ENCODE measurements at places on chromosomes 5 and 9.

DNA sequence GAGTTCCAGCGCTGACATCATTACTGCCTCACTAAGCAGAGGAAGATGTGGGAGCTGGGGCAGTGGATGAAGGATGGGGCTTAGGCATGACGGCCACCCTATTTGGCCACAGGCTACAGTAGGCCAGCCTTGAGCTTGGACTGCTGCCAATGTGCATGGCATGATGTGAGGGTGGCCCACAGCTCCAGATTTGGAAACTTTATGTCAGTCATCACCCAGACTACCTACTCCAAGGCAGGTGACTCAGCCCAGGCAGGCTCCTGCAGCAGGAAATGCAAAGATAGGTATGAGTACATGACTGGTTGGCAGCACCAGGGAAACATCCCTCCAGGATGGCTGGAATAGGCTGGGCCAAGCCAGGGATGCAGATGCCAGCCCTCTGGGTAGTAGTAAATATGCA, 303.6 kb downstream of the SPOCK1 start:
- DNase-seq = no peak

GRCh38 chr5:2135354-2135753, 252.6 kb upstream of the IRX4 start:
- no peak for DNase-seq

DNA sequence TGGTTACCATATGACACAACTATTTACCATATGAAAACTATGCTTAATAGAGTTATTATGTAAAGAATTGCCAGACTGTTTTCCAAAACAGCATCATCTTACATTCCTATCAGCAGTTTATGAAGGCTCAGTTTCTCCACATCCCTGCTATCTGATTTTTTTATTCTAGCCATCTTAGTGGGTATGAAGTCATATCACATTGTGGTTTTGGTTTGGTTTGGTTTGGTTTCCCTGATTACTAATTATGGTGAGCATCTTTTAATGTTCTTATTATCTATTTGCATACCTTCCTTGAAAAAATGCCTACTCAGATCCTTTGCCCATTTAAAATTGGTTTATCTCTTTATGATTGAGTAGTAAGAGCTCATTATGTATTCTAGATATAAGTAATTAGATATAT, 199.4 kb upstream of the NFIL3 start:
- no peak for DNase-seq

- DNase-seq = peak; percentile 77
Observed at GRCh38 chr9:13278368-13279246, 885 bp downstream of the MPDZ start.

GRCh38 chr5:56685503-56686217, 129.7 kb upstream of the MAP3K1 start:
- DNase-seq = no peak

GRCh38 chr9:21689854-21690253, 112.6 kb upstream of the MTAP start:
- no peak for DNase-seq

- DNase-seq = no peak
Observed at GRCh38 chr9:109121232-109121796, 1.6 kb upstream of the TMEM245 start.

DNA sequence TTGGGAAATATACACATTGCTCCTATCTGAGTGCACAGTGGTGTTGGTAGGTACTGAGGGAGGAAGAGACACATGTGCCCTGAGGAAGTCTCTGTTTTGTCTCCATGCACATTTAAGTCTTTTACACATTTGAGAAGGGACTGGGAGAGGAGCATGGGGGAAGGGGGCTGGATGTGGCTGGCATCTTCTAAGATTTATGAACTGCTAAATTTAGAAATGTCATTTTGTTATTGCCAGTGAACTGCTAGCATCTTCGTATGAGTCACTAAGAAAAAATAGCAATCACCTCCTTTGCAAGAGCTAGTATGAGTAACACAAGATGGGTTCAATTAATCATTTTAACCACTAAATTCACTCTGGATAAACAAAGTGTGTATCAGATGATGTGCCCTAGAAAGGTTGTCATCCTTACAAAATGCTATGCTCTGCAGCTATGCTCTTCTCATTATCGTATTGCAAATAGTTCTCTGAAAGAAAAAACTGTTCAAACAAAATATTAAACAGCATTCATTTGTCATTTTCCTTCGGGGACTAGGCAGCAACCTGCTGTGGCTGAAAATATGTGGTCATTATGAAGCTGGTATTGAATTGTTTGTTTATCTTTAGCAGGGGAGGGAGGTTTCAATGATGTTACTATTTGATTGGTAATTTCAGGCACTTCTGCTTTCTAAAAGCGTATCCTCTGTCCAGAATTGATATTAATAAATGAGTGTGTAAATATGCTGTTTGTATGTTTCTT, 236.5 kb downstream of the DMRTA1 start:
- DNase-seq = no peak

GRCh38 chr5:77719666-77720363, 56.3 kb downstream of the TBCA start:
- no peak for DNase-seq

DNA sequence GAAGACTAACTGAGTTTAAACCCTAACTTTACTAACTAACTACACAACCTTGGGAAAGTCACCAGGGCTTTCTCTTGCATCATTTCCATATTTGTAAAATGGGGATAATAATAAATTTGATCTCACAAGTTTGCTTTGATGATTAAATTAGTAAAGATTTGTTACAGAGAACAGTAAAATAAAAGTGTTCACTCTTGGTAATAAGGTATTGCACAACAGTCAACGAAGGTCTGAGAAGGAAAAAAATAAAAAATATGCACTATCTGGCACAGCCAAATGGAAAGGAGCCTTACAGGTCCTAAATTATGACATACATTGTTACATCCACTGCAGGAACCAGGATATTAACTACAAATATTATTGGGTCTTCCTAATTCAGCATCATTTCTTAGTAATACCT, 160.0 kb upstream of the TMEM161B start:
- DNase-seq = no peak

- DNase-seq = no peak
Observed at GRCh38 chr5:10730043-10730351, 31.0 kb downstream of the DAP start.

DNA sequence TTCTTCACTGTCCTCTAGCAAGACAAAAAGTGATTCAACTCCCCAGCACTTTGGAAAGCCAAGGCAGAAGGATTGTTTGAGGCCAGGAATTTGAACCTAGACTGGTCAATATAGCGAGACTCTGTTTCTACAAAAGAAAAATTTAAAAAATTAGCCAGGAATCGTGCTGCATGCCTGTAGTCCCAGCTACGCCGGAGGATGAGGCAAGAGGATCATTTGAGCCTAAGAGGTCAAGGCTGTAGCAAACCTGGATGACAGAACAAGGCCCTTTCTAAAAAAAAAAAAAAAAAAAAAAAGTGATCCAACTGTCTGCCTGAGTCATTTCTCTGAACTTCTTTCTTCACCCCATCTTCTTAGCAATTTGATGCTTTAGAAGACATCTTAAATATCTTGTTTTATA, 12.4 kb downstream of the ITGA2 start:
- DNase-seq = no peak

GRCh38 chr5:178199581-178200434, 4.5 kb upstream of the HNRNPAB start:
- no peak for DNase-seq

- DNase-seq = no peak
Observed at GRCh38 chr5:115825948-115826347, 9.5 kb upstream of the CDO1 start.

DNA sequence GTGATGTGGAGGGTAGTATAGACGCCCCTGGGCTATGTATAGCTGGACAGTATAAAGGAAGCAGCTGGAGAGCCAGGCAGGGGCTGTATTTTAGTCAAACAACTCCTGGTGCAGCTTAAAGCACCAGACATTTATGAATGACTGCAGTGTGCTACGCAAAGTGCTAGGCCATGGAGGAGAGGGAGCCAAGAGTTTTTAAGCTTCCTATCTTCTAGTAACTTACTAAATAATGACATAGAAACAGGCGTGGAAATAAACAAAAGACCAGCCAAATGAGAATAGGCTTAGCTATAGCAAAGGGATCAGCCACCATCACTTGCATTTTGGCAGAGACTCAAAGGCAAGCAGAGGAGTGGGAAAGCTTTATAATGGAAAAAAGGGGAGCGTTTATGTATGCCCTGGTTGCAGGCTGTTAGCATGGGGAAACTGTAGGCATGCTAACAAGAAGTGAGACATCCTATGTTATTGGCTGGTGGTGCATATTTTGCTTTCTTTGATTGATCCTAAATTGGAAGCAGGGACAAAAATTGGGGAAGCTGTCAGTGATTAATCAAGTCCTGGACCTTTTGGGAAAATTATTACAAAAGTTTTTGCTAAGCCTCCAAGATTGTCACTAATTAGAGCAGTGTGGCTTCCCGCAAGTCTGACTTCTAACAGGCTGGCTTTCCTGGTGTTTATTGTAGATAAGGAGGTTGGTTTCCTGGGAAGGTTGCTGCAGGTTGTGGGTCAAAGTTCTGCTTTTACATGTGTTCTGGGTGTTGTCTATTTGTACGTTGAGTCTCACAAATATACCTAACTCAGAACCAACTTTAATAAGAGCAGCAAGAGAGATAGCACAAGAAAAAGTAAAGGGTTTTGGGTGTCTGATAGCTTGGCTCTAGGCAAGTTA, 46.6 kb downstream of the RAB3C start:
- peak; percentile 72 for DNase-seq

DNA sequence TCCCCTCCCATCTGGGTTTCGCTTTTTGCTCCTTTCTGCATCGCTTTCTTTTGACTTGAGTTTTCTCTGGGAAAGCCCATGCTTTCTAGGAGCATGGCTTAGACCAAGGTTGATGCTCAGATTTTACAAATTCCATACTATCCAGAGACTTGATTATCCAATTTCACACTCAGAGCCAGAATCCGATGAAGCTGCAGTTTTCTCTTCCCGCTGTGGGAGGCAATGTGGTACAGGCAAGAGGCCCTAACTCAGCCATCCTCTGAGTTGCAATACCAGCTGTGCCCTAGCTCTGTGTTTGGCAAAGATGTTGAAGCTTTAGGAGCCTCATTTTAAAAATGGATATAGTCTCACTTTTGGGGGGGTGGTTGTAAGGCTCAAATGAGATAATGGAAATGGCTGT, 85.1 kb downstream of the BRINP1 start:
- DNase-seq = no peak

DNA sequence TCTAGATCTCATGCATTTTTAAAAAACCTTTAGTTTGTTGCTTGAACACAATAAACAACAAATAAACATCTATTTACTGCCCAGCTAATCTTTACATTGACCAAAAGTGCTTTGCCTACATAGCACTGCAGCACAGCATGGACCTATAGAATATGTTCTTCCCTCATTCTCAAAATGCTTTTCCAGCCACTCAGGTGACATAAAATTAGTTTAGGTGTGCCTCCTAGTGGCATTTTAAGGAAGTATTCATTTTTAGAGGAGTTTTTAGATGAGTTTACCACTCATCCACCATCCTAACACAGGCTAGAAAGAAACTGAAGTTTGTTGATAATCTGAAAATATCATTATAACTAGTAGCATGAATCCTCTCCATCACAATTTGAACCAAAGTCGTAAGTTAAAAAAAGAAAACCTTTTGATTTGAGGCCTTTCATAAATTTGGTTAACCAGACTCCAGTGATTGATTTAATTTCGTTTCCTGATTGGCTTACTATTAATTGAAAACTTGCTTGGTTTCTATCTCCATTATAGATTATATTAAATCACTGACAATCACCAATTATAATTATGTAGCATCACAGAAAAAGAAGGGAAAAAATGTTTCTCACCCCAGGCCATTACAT, 12.6 kb downstream of the PLGRKT start:
- DNase-seq = peak; percentile 47

- DNase-seq = no peak
Observed at GRCh38 chr5:51518607-51519006, 135.4 kb downstream of the ISL1 start.

- no peak for DNase-seq
Observed at GRCh38 chr9:107545036-107545435, 55.5 kb upstream of the KLF4 start.

- DNase-seq = no peak
Observed at GRCh38 chr5:92504346-92504745, 1076.7 kb downstream of the NR2F1-AS1 start.

- no peak for DNase-seq
Observed at GRCh38 chr5:169213479-169213878, 87.5 kb downstream of the SLIT3 start.

GRCh38 chr5:1246711-1247431, 21.7 kb downstream of the SLC6A18 start:
- peak; percentile 41 for DNase-seq

DNA sequence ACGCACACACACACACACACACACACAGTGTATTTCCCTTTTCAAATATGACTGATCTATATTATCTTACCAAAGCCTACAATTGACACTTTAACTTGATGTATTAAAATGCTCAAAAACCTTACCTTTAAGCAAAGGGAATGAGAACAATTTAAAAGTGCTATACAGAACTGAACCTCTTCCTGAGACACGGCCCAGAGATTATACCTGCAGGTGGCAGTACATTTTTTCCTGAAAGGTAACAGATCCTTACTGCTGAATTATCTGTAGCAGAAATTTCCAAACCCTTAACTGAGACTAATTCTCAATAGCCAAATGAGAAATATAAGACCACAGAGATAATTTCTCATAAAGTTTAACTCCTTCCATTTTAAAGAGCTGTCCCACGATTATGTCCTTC, 91.1 kb downstream of the MYO10 start:
- DNase-seq = no peak

DNA sequence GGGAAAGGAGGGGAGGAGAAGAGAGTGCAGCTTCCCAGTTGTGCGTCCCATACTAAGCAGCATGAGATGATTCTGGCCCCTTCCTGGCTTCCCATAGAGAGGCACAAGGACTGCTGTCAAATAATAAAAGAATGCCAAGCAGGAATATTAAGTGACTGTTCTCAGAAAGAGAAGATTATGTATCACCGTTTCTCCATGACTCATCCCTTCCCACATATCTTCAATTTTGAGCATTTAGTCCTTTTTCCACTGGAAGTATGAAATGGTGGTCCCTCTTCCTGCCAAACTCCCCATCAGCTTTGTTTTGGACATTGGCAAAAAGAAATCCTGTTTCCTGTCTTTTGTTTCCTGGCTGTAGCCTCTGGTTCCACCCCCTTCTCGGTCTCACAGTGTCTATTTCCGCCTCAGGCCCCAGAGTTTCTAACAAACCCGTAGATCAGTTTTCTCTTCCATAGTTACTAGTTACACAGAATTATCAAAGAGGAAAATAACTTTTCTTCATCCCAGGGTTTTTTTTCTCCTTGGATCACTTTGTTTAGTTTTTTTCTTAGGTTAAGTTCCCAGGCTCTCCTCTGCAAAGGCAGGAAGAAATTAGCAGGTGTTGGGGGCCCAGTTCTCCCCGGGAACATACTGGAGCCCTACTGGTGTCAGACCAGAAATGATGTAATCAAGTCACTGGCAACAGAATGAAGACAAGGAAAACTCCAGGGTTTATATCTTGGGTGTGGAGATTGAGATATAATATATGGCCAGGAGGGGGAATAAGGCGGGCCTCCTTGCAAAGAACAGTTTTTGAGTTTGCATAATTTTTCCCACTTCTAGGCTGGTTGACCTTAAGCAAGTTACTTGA, 26.4 kb upstream of the ARHGAP26 start:
- no peak for DNase-seq

GRCh38 chr9:72262063-72262462, 102.9 kb downstream of the ZFAND5 start:
- DNase-seq = no peak
